ENCODE measurements at places on chromosomes 5 and 9.

GRCh38 chr9:91157883-91158282 is 203.8 kb downstream of the AUH start:
- no peak for DNase-seq

- no peak for DNase-seq
Measured at GRCh38 chr9:137222190-137223077, at the start of gene RNF208. Gene RNF208, minus strand, starts transcription at chr9:137222240. Its CDS starts 1,028 bp downstream, at chr9:137221212.

DNA sequence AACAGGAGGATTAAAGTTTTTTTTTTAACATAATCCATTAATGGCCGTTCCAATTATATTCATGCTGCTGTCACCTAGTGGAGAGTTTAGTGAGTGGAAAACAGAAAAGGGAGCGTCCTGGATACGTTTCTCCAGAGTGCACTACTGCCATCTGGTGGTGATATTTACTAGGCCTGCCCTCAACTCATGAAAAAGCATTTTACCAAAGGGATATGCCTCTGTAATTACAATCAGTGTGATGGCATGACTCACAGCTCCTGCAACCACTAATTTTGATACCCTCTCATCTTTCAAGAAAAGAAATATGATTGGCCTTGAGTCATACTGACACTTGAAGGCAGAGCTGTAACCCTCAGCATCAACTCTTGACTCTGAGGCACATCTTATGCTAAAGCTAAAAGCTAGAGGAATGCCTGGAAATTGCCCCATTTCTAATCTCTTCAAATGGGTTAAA is 20.1 kb downstream of the MINAR2 start:
- peak; percentile 87 for DNase-seq

GRCh38 chr9:74493512-74493911 is 3.6 kb upstream of the RORB start:
- DNase-seq, result no peak

Measured in A549 (cell line).